ENCODE measurements at places on chromosomes 16 and 17. TPM values are rescaled to one million over a fixed set of nuclear protein-coding genes. Genes with fewer than 3 reads are reported as not detected.
A peak's percentile ranks its signal among the peaks of the same experiment; 100 is the strongest.

ZNF385C gene
- total RNA-seq: not detected

PLEKHH3 gene
- 16.8 TPM for total RNA-seq

DNAJA3 gene
- total RNA-seq: 36.0 TPM

MYH2 gene
- total RNA-seq: not detected

OMG gene
- 2.0 TPM for total RNA-seq

OR2C1 gene
- not detected for total RNA-seq

C17orf78 gene
- total RNA-seq: not detected

KRT40 gene
- total RNA-seq: not detected

GRCh38 chr17:50262001-50262794 lies 12.1 kb upstream of the TMEM92 start:
- DNase-seq: peak; percentile 87

DNA sequence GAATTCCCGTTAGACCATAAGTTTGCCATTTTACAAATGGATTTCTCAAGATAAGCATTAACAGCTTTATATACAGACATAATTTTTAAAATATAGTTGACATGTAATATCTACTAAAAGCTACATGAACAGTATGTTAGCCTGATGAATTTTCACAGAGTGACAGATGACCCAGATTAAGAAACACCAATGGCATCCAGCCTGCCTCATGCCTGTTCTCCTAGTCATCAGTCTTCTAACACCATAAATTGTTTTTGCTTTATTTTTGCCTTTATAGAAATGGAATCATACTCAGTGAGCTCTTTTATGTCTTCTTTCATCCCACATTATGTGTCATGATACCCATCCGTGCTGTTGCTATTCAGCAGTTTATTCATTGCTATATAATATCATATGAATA lies 80.0 kb downstream of the ATF7IP2 start:
- no peak for DNase-seq

- no peak for DNase-seq
Observed at GRCh38 chr17:48121923-48122664, 14.5 kb downstream of the SNX11 start.

DNA sequence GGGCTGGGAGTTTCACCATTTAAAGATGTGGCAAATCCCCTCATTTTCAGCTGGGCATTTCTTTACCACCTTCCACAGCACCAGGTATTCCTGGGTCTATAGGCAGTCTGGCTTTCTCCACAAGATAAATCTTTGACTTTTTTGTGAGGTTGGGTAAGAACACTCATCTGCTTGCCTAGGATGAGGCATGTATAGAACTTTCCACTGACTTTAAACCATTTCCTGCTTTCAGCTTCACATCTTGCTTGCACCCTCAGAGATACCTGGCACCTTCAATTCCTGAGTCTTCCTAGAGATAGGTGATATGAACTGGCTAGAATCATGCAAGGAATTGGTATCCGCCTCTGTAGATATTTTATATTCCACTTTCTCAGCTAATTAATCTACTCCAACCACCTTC lies 27.9 kb downstream of the SMURF2 start:
- no peak for DNase-seq

DNA sequence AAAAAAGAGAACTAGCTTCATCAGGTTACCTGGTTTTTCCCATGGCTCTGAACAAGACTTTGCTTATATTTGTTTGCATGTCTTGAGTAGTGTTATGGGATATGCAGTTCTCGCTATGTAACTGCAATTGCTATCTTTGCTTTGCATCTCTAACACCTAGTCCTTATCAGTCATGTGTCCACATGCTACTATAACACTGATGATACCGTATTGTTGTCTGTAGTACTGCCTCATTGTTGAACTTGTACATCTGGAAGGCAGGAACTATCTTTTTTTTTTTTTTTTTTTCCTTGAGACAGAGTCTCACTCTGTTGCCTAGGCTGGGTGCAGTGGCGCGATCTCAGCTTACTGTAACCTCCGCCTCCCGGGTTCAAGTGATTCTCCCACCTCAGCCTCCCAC lies 2.5 kb downstream of the PSME3 start:
- DNase-seq: no peak

GRCh38 chr16:54282202-54282927 lies 4.2 kb downstream of the IRX3 start:
- DNase-seq: peak; percentile 89

DNA sequence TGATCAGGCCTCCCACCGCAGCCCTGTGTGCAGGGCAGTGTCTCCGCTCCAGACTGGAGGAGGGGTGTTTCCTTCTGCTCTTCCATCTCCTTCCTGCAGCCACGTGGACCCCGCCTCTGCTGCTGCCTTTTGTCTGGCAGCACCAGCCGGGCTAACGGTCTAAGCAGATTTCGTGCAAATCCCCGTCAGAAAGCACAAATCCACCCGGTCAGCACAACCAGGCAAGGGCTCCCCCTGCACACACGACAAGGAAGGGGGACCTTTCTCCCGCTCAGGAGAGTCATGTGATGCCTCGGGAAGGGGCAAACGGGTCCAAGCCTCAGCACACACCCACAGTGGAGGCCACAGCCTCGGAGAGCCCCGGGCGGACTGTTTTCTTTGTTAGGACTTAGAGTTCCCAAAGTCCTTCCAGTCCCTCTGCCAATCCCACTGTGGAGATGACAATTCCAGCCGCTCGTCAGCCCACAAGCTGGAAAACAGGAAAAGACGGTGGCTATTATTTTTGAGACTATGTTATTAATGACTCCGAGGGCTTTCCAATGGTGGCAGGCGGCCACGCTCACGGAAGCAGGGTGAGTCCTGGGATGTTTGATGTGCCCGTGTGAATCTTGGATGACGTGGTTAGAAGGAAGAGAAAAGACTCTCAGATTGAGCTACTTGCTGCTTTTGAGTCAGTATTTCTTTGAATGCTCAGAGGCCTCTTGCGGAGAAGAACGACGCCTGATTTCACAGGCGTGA lies 22.5 kb upstream of the MEAK7 start:
- DNase-seq: no peak

DNA sequence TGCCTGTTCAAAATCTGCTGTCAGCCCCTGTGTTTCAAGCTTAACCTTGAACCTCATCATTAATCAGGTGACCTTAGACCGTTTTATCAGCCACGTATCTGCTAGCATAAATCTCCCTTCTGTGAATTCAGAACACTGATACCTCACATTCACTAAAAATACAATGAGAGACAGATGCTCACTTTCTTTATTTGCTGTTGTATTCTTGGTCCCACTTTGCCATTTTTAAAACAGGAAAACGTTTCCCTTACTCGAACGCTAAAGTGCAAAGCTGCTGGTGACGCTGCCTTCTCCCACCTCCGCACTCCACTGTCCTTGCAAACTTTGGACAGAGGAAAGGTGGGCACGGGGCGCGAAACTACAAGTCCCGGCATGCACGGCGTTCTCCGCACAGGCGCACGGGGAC lies 220 bp upstream of the ARHGAP44 start:
- no peak for DNase-seq

DNA sequence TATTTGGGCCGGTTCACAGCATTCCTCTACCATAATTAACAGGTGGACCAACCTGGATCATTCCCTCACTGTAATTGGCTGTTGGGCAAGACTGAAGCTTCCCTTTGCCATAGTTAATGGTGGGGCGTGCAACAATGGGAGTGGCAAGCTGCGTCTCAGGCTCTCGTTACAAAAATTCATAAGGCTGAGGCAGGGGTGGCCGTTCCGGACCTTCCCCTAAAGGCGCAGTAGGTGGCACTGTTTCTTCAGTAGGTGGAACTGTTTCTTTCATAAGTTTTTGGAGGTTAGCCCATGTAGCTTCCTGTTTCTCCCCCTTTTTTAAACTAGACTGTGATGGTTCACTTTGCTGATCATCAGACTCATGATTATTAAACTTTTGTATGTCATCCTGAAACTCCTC lies 17.0 kb upstream of the TMC5 start:
- no peak for DNase-seq

DNA sequence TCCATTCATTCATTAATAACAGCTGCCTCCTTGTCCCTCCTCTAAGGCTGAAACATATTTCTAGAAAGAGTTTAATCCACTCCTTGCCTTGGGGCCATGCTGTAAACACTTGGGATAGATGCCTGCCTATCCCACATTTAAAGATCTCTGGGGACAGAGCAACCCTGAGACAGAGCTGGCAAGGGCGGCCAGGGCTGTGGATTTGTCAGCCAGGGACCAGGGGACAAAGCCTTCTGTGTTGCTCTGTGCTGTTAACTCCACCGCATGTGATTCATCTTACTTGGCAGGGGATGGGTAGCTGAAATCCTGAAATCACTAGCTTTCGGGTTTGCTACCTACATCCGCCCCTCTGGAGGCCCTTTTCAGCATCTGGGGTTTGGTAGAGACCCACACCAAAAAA lies 392.9 kb downstream of the SLC39A11 start:
- no peak for DNase-seq

GRCh38 chr17:71849783-71850768 lies 270.7 kb upstream of the SOX9 start:
- no peak for DNase-seq

- DNase-seq: no peak
Observed at GRCh38 chr16:22126037-22126558, 33.8 kb downstream of the VWA3A start.

DNA sequence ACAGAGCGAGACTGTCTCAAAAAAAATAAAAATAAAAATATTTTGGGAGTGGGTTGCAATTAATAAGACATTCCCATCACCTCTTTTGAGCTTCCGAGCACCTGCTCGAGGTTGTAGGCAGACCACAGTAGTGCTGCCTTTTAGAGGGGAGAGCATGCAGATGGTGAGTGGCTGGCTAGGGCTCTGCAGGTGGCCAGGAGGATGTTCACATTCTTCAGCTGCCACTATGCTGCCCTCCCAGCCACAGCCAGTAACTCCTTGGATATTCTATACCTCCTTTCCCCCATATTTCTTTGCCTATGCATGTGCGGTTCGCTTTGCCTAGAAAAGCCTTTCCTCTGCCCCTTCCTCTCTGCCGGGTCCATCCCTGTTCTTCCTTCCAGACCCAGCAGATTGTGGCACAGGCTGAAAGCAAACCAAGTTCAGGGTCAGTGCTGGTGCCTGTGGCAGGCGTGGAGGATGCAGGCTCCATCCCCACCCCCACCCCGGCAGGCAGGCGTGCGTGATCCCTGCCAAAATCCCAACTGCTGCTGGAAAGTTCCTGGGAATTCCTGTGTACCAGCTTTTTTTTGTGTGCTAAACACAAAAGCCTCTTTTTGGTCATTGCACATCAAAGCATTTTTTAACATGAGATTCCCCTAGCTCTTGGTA lies 33.8 kb upstream of the CMIP start:
- DNase-seq: no peak

DNA sequence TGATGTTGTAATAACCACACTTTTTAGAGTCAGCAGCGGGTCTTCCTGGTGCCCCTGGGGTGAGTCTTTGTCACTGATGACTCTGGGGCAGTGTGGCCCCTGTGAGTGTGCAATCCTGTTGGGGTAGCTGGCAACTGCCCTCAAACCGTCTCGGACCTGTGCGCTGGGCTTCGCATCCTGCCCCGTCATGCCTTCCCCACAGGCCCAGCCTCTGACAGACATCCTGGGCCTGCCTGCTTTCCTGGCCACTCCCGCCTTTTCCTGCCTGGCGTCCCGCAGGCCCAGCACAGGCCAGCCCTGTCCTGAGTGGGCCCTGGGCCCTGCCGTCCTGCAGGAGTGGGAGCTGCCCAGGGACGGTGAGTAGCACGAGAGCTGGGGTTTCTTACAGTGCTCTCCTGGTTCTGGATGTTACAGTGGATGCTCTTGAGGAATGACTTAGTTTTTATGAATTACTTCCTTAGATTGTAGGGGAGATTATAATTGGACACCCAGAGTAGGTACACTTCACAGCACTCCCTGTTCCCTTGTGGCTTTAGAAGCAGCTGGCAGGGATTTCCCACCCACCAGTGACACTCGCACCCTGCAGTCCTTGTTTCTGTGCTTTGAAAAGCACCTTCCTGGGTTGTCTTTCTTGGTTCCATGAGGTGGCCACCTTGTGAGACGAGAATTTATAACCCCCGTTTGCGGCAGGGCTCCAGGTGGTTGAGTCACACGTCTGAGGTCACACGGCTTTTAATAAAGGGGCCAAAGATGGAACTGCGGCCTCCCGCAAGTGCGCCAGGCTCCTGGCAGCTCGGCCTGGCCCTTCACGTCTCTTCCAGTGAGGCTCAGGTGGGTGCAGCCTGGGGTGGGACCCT lies 50.0 kb upstream of the CAPN15 start:
- DNase-seq: no peak

GRCh38 chr16:74046524-74046923 lies 250.1 kb upstream of the PSMD7 start:
- no peak for DNase-seq

All from mesenteric fat pad (tissue), 1 donor.